MCF 10A (cell line): ENCODE measurements at places on chromosomes 7 and 10.

GRCh38 chr7:130048906-130049305 lies 2.3 kb downstream of the ZC3HC1 start:
- no peak for DNase-seq

DNA sequence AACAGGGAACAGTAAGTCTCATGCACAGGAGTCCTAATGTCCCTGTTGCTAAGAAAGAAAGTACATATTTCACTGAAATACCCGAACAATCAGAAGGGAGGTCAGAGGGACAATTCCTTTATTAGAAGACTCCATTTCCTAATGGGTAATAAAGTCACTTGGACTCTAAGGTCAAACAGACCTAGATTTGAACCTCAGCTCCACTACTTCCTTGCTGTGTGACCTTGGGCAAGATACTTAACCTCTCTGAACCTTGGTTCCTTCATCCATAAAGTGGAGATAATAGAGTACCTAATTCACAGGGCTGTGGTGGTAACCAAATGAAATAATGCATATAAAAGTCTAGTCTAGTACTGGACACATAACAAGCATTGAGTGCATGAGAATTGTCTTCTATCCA lies 29.2 kb upstream of the HABP2 start:
- DNase-seq, result no peak

DNA sequence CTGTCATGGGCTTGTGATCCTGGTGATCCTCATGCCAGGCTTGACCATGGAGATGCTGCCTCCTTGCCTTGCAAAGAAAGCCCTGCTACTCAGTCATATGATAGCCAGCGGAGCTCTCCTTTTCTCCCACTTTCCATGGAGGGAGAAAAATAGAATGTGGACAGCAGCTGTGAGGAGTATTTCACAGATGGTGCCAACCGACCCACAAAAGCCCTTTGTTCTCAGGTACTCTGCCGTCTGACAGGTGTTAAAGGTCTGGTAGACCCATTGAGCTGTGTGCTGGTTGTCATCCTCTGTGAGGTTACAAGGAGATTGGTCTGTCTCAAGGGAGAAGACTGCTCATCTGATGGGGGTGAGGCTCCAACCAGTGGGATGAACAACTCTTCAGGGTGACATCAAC lies 29.5 kb upstream of the COBL start:
- DNase-seq, result no peak

DNA sequence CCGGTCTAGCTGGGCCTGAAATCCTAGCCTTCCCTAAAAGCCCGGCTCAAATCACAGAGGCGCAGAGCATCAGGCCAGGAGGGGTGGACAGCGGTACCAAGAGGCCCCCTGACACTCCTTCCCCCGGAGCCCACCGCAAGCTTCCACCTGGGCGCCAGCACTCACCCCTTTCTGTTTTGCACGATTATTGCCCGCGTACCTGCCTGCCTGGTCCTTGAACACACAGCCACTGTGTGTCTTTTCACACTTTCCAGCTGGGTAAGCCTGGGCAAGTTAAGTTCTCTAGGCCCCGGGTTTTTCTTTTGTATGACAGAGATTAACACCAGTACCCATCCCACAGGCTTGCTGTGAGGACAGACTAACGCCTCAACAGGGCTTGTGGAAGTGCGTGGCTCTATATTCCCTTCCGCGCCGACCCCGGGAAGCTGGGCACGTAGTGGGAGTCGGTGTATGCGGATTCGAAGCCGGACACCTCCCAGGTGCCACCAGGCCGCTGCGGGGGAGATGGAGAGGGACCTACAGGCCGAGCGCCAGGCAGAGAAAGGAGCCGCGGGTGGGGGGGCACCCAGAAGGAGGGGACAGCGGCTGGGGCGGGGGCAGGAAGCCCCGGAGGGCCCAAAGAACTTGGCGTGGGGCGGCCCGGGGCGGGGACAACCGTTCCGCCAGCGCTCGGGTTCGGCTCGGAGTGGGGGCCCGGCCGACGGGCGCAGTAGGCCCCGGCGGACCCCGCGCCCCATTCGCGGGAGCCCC lies 792 bp downstream of the ZNF746 start:
- DNase-seq, result peak; percentile 33

DNA sequence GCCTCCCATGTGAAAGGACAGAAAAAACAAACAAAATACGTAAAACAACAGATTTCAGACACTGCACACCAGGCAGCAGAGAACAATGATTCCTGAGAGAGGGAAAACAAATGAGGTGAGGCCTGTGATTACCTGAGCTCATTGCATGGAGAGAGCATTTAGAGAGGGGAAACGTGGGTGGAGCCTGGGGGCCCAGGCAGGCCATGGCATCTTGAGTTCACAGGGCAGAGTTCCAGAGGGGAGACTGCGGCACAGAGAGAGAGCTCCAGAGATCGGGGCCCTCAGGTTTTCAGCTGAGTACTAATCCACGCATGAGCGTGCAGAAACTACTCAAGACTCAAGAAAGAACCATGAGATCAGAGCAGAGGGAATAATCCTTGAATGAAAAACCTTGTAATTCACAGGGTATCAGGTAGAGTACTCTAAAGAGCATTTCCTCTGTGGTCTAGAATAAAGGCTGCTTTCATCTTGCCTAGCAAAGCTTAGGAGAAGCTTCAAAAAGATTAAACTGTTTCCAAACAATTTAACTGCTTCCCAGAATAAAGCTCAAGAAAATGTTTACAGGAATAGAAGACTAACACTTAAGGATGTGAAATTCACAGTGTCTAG lies 46.6 kb upstream of the ARHGAP12 start:
- DNase-seq, result no peak

- DNase-seq, result no peak
Measured at GRCh38 chr7:158760445-158760764, 55.8 kb upstream of the NCAPG2 start.

- DNase-seq, result no peak
Measured at GRCh38 chr7:1974290-1975101, 258.2 kb downstream of the MAD1L1 start.

GRCh38 chr10:42768581-42769152 lies 13.9 kb upstream of the BMS1 start:
- DNase-seq, result no peak

DNA sequence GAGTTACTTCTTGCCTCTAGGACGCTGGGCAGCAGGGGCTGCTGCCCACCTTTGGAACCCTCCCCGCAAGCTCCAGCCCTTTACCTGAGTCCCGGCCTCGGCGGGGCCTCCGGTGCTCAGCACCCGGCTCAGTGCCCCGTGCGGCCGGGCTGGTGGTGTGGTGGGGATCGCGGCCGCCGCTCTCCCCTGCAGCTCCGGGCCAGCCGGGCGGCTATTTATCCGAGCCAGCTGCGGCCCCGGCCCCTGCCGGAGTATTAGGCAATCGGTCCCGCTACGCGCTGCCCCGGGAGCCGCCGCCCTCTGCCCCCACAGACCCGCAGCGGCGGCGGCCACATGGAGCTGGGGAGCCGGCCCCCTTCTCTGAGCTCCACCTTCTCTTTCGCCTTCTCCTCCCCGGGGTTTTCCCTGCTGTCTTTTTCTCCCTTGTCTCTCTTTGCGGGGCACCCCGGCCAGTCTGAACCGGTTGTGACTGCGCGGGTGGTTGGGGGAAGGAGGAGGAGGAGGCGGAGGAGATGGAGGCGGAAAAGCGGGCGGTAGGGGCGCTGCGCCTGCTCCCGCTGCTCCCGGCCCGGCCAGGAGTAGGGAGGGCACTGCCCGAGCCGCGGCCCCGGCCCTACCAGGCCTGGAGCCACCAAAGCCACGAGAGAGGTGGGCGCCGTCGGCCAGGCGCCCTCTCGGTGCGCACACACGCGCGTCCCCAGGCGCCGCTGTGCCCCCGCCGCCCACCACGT lies at the start of gene SLC16A9:
SLC16A9 (minus strand) TSS at position 456 of the 731 bp plus-strand sequence. CDS start 25,559 bp downstream, outside the sequence.
- peak; percentile 70 for DNase-seq

DNA sequence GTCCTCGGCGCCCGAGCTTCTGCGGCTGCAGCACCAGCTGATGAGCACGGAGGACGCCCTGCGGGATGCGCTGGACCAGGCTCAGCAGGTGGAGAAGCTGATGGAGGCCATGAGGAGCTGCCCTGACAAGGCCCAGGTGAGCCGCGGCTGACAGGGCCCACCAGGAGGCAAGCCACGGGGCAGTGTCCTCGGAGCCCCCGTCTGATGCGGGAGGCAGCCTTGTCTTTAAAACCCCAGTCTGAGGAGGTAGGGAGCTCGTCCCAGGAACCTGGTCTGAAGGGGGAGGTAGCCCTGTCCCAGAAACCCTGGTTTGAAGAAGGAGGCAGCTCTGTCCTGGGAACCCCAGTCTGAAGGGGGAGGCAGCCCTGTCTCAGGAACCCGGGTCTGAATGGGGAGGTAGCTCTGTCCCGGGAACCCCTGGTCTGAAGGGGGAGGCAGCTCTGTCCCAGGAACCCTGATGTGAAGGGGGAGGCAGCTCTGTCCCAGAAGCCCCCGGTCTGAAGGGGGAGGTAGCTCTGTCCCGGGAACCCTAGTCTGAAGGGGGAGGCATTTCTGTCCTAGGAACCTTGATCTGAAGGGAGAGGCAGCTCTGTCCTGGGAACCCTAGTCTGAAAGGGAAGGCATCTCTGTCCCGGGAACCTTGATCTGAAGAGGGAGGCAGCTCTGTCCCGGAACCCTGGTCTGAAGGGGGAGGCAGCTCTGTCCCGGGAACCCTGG lies 53.1 kb upstream of the GTF2IRD1 start:
- DNase-seq, result no peak

- DNase-seq, result peak; percentile 33
Measured at GRCh38 chr10:114394531-114394930, 9.8 kb downstream of the AFAP1L2 start.

- no peak for DNase-seq
Measured at GRCh38 chr7:14376711-14377110, 387.2 kb upstream of the ETV1 start.

DNA sequence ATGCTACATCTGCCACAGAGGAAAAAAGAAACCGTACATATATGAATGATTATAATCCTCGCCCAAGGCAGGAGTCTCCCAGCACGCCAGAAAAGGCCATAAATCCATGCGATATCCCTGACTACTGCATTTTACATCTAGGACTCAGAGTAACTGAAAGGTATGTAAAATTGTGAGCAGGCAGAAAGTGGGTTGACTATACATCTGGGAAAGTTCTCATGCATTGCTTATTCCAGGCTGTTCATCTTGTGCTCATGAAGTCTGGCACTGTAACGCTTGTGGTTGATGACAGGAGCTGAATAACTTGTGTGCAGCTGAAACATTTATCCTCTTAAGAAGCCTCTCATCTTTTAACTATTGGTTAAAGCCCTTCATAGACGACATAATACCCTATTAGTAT lies 193.4 kb upstream of the STEAP4 start:
- DNase-seq, result no peak

DNA sequence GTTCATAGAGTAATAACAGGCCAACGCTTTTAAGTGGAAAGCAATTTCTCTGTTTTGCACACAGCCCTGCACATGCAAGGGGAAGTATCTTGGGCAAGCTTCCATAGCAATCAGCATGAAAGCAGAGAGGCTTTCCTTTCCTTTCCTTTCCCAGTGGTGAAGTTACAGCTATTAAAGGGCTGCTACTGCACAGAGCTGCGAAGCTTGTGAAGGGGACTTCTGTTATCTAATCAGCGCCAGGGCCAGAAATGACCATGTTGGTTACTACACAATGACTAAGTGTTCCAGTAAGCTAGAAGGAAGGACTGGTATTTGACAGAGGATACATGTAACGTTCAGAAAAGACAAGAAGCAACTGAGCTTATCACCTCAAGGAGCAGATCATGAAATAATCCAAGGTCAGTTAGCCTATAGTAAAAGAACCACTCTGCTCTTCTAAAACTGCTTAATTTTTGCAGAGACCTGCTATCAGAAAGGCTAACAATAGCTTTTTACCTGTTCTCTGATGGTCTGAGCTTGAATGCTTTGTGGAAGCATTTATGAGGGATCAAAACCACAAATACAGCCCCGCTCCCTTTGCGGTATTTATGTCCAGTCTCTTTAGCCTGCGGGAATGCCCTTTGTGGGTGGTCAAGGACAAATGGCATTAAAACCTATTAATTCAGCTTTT lies 45.9 kb downstream of the SGMS1 start:
- no peak for DNase-seq

- no peak for DNase-seq
Measured at GRCh38 chr10:4685904-4686643, 139.9 kb upstream of the AKR1E2 start.

DNA sequence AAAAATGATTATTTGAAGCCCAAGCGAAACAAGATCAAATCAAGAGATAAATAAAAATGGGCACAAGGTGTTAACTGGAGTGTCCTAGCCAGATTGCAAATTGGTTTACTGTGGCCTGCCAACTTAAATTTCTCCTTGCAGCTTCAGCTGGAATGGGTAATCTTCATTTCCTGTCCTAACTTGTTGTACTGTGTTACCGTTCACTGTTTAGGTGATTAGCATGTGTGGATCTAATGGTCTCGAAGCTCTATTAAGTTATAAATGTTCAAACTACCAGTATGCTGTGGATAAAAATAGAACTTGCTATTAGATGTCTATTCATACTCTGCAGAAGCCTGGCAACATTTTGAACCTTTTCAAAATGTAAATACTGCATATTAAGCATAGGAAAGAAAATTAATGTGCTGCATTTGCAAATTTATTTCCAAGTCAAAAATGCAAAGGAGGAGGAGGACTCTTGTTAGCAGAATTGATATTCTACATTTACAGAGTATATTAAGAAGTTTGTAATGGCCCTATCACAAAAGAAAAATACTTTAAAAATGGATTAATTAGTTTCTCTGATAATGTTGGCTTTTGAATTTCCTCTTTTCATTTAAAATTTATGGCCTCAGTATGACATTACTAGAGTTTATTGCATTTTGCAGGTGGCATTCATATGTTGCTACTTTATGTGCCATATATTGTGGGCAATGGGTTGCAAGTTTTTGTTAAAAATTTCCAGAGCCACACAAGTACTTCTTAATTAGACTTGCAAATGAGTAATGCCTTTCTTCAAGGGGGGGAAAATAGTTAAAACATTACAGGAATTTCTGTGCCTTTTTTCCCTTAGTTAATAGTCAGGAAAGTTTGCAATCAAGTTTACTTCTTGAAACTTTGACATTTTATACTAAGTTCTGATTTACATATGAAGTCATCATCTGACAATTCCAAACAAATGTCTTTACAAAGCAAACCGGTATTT lies 92.1 kb downstream of the CABCOCO1 start:
- DNase-seq, result peak; percentile 22

DNA sequence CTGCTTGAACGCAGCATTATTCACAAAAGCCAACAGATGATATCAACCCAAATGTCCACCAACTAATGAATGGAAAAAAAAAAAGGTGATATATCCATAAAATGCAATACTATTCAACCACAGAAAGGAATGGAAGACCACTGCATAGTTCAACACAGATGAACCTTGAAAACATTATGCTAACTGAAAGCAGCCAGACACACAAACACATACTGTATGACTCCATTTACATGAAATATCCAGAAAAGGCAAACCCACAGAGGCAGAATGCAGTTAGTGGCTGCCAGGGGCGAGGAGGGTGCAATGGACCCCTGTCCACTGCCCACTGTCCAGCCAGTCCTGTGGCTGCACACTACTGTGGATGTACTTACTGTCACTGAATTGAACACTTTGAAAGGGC lies 36.6 kb downstream of the KIAA1549 start:
- no peak for DNase-seq
